ENCODE measurements at places on chromosomes 12 and 14. TPM values are rescaled to one million over a fixed set of nuclear protein-coding genes. Genes with fewer than 3 reads are reported as not detected.

- no peak for DNase-seq
- no peaks in the 10 kb centered on the region for H3K27me3 ChIP-seq
- H3K36me3 ChIP-seq: no peaks in the 10 kb centered on the region
- no peak overlapping the region for H3K4me3 ChIP-seq
Measured at GRCh38 chr14:96895658-96896271, 98.6 kb downstream of the VRK1 start.

GRCh38 chr12:27984275-27984674, 11.7 kb upstream of the PTHLH start:
- no peak overlapping the region for H3K27ac ChIP-seq
- H3K36me3 ChIP-seq: no peaks in the 10 kb centered on the region
- no peak overlapping the region for H3K4me3 ChIP-seq
- H3K27me3 ChIP-seq: no peaks in the 10 kb centered on the region
- DNase-seq: no peak
- no peaks in the 10 kb centered on the region for H3K4me1 ChIP-seq

DNA sequence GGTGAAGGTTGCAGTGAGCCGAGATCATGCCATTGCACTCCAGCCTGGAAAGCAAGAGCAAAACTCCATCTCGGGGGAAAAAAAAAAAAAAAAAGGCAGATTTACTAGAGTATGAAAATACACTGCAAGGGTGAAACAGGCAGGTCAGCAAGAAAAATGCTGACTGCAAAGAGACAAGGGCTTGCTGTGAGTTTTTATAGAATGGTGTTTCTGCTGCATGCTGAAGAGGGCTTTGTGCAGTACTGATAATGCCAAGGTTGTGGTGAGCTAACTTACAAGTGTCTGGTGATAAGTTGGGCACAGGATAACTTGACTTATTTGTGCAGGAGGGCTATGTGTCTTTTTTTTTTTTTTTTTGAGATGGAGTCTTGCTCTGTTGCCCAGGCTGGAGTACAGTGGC, 25.9 kb upstream of the SRP54 start:
- H3K27me3 ChIP-seq: no peaks in the 10 kb centered on the region
- H3K4me1 ChIP-seq: no peaks in the 10 kb centered on the region
- DNase-seq: no peak
- H3K4me3 ChIP-seq: no peak overlapping the region
- no peak overlapping the region for H3K27ac ChIP-seq
- peaks cover 15% of the 10 kb centered on the region for H3K36me3 ChIP-seq

DNA sequence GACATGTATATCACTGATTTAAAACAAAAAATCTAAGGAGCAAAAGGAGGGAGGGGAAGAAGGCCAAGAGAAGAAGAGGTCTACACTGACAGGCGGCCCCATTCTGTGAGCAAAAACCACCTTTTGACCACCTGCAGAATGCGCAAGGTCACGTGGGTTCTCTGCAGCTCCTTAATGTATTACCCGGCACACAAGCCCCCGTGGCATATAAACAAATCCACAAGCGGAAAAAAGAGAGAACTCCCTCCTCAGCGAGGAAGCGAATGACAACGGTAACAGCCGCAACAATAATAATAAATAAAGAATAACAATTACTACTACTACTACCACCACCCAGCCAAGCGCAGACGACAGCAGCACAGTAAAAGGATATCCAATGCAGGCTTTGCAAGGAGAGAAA, 1.3 kb downstream of the KSR2 start:
- H3K36me3 ChIP-seq: no peaks in the 10 kb centered on the region
- peaks cover 4% of the 10 kb centered on the region for H3K4me1 ChIP-seq
- H3K4me3 ChIP-seq: peak overlapping the region; percentile 31
- DNase-seq: peak; percentile 13
- H3K27me3 ChIP-seq: peaks cover 14% of the 10 kb centered on the region

DNA sequence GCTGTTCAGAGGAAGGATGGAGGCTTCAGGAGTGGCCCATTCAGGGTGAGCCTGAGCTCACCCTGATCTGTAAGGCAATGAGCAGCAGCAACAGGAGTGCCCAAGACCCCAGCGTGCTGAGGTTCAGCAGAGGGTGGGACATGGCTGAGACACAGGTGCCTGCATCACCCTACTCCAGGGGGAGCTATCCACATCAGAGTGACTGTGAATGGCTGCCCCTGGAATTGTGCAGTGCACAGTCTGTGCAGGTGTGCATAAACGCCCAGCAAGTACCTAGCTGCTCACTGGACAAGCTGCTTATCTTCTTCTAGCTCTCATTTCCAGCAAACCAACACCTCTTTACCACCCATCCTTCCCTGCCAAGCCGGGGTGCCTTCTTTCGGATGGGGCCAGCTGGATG, 140.6 kb upstream of the PRMT8 start:
- no peaks in the 10 kb centered on the region for H3K36me3 ChIP-seq
- peaks cover 11% of the 10 kb centered on the region for H3K4me1 ChIP-seq
- no peak for DNase-seq
- H3K27me3 ChIP-seq: no peaks in the 10 kb centered on the region

DNA sequence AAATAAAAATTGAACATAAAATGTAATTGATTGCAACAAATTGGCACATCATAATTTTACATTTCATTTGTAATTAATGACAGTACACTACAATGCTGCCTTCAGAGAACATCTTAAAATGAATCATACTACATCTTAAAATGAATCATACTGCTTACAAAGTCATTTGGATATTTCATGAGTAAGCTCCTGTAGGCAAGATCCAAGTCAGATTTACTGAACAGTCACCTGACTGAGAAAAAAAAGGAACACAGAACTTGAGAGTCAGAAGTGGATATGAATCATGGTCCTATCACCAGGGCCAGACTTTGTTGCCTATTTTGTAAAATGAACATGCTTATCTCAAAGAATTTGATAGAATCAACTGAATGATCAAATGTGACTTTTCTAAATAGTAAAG, 32.7 kb upstream of the FBLN5 start:
- H3K27me3 ChIP-seq: no peaks in the 10 kb centered on the region
- no peak overlapping the region for H3K27ac ChIP-seq
- no peak for DNase-seq
- H3K4me3 ChIP-seq: no peak overlapping the region
- no peaks in the 10 kb centered on the region for H3K4me1 ChIP-seq

GRCh38 chr12:106645074-106645421, 62.2 kb downstream of the RFX4 start:
- peaks cover 29% of the 10 kb centered on the region for H3K4me1 ChIP-seq
- peak; percentile 94 for DNase-seq
- H3K27me3 ChIP-seq: no peaks in the 10 kb centered on the region
- H3K27ac ChIP-seq: peak overlapping the region; percentile 78
- H3K4me3 ChIP-seq: no peak overlapping the region

- peak overlapping the region; percentile 75 for H3K4me3 ChIP-seq
- no peaks in the 10 kb centered on the region for H3K27me3 ChIP-seq
- H3K36me3 ChIP-seq: peaks cover 13% of the 10 kb centered on the region
- peaks cover 44% of the 10 kb centered on the region for H3K4me1 ChIP-seq
Measured at GRCh38 chr14:21068521-21069387, 1.4 kb upstream of the ARHGEF40 start.

Gene PIWIL1
- 0.66 TPM for polyA plus RNA-seq

- DNase-seq: no peak
- H3K36me3 ChIP-seq: no peaks in the 10 kb centered on the region
- H3K4me1 ChIP-seq: no peaks in the 10 kb centered on the region
- H3K27me3 ChIP-seq: no peaks in the 10 kb centered on the region
- no peak overlapping the region for H3K27ac ChIP-seq
Measured at GRCh38 chr14:60933920-60934655, 46.8 kb downstream of the TRMT5 start.

GRCh38 chr14:54815016-54815415, 87.6 kb downstream of the GCH1 start:
- DNase-seq: no peak
- no peaks in the 10 kb centered on the region for H3K36me3 ChIP-seq
- H3K27ac ChIP-seq: no peak overlapping the region
- H3K4me3 ChIP-seq: no peak overlapping the region

Gene AKAP6
- 42.6 TPM for polyA plus RNA-seq

DNA sequence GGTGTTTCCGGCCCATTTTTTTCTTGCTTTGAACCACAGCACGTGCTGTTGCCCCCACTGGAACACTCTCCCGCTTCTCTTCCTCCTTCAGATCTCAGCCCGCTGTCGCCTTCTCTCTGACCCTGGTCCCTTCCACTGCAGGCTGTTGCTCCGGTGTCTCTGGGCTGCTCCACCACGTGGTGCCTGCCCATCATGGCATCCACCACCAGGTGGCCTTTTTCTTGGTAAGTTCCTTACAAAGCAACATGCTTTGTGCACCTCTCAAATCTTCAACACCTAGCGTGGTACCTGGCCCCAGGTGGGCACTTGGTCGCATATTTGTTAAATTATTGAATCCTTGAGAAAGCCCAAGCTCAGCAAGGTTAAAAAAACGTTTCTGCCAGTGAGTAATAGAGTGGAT, 19.1 kb downstream of the TUNAR start:
- H3K27me3 ChIP-seq: no peaks in the 10 kb centered on the region
- peaks cover 6% of the 10 kb centered on the region for H3K36me3 ChIP-seq
- no peak for DNase-seq

Gene THAP2
- 18.6 TPM for polyA plus RNA-seq

Gene IL23A
- polyA plus RNA-seq: 0.80 TPM

DNA sequence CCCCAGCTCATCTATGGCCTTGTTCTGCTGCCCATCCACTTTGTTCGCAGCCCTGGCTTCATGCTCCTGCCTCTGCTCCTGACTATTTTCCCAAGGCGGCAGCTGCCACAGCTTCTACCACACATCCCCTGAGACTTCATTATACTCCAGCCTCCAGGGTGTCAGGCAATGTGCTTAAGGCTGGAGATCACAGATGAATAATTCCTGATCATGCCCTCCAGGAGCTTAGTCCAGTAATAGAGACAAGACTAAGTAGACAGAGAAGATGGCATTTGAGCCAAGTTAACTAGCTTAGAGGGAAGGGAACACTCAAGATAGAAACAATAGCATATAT, 7.1 kb downstream of the TAPBPL start:
- H3K36me3 ChIP-seq: peaks cover 56% of the 10 kb centered on the region
- no peak overlapping the region for H3K27ac ChIP-seq
- H3K4me3 ChIP-seq: no peak overlapping the region
- peak; percentile 7 for DNase-seq
- peaks cover 6% of the 10 kb centered on the region for H3K4me1 ChIP-seq
- H3K27me3 ChIP-seq: no peaks in the 10 kb centered on the region

- H3K4me3 ChIP-seq: no peak overlapping the region
- peaks cover 13% of the 10 kb centered on the region for H3K4me1 ChIP-seq
- H3K27ac ChIP-seq: no peak overlapping the region
- H3K27me3 ChIP-seq: peaks cover 5% of the 10 kb centered on the region
- no peak for DNase-seq
Measured at GRCh38 chr12:108341356-108341755, 2.2 kb upstream of the CMKLR1 start.

- peak within 1 kb of the TSS; percentile 57 for H3K4me3 ChIP-seq
- peaks cover 65% of the 10 kb centered on the region for H3K36me3 ChIP-seq
- H3K27me3 ChIP-seq: no peaks in the 10 kb centered on the region
- peak within 1 kb of the TSS; percentile 94 for H3K27ac ChIP-seq
- DNase-seq: peak; percentile 86
- peaks cover 75% of the 10 kb centered on the region for H3K4me1 ChIP-seq
Measured at GRCh38 chr14:105474483-105475268, at the start of gene CRIP2. CRIP2 (plus strand) TSS chr14:105474821; CDS start chr14:105474863, 42 bp downstream.

DNA sequence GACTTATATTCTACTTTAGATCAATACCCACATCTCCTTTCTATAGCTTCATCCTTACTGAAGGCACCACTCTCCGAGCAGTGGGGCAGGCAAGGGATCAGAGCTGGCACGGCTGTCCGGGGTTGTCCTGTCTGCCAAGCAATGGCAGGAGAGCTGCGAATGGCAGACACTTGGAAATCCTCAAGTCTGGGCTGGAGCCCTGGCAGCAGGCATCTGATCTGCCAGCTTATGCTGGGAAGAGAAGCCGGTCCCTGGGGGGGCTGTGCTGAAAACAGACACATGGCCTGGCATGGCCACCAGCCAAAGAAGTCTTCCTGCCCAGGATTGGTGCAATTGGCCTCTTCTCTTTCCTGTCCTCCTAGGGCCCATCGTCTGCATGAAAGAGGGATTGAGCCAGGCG, 280.2 kb upstream of the PWP1 start:
- peaks cover 7% of the 10 kb centered on the region for H3K4me1 ChIP-seq
- no peaks in the 10 kb centered on the region for H3K27me3 ChIP-seq
- H3K27ac ChIP-seq: no peak overlapping the region
- H3K4me3 ChIP-seq: no peak overlapping the region
- peak; percentile 44 for DNase-seq
- no peaks in the 10 kb centered on the region for H3K36me3 ChIP-seq

GRCh38 chr12:21989819-21990412, 48.7 kb upstream of the ABCC9 start:
- DNase-seq: peak; percentile 20
- no peaks in the 10 kb centered on the region for H3K27me3 ChIP-seq
- no peak overlapping the region for H3K27ac ChIP-seq
- H3K4me3 ChIP-seq: no peak overlapping the region
- no peaks in the 10 kb centered on the region for H3K36me3 ChIP-seq

Gene RHEBL1
- 2.0 TPM for polyA plus RNA-seq

DNA sequence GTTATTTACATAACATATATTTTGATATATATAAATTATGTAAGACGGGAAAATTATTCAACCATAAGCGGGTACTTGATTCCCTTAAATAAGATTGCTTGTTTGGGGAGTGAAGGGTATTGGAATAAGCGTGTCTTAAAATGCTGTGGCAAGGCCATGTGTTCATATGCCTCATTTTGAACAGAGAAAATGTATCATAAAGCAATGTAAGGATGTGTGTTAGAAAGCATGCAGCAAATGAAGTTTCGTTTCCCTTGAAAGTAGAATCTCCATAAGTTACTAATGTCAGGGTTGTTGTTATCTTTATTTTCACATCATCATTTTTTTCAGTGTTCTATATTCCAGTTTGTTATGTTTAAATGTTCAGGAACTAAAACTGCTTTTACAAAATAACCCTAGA, 465.6 kb downstream of the FOXG1 start:
- H3K27me3 ChIP-seq: no peaks in the 10 kb centered on the region
- DNase-seq: no peak
- H3K4me3 ChIP-seq: no peak overlapping the region
- H3K36me3 ChIP-seq: no peaks in the 10 kb centered on the region
- no peak overlapping the region for H3K27ac ChIP-seq

Gene PPP1R1A
- 129 TPM for polyA plus RNA-seq

Gene CLEC4C
- polyA plus RNA-seq: not detected

Gene RTL1
- 2.2 TPM for polyA plus RNA-seq

DNA sequence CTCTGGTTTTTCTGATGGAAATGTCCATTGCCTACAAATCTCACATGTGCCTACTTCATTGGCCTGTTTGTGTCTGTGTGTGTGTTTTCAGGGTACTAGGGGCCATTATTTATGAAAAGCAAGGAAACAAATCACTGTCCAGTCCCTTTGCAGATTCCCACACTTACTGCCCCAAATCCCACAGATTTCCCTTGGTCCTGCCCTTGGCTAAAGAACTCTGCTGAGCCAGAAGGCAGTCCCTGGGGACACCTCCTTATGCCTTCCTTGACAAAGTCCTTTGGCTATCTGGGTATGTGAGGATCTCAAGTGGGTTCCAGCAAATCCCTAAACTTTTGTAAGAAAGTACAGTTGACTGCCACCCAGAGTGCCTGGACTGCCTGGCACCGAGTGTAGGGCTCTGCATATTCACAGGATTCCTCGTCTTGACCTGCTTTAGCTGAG, 388.1 kb downstream of the BCAT1 start:
- peaks cover 3% of the 10 kb centered on the region for H3K4me1 ChIP-seq
- peak overlapping the region; percentile 89 for H3K4me3 ChIP-seq
- DNase-seq: no peak
- no peaks in the 10 kb centered on the region for H3K36me3 ChIP-seq
- peak overlapping the region; percentile 94 for H3K27ac ChIP-seq
